ENCODE measurements at places on chromosomes 6 and 20. TPM values are rescaled to one million over a fixed set of nuclear protein-coding genes. Genes with fewer than 3 reads are reported as not detected.

The IFT52 gene
- 11.5 TPM for polyA plus RNA-seq

The SPATS1 gene
- not detected for polyA plus RNA-seq

The EPHA7 gene
- 0.22 TPM for polyA plus RNA-seq

The PLCB1 gene
- polyA plus RNA-seq = 12.7 TPM
